CD4-positive, alpha-beta T cell treated with Interleukin-1 beta for 1 hour (primary cell): ENCODE measurements at places on chromosomes 7 and 10.

DNA sequence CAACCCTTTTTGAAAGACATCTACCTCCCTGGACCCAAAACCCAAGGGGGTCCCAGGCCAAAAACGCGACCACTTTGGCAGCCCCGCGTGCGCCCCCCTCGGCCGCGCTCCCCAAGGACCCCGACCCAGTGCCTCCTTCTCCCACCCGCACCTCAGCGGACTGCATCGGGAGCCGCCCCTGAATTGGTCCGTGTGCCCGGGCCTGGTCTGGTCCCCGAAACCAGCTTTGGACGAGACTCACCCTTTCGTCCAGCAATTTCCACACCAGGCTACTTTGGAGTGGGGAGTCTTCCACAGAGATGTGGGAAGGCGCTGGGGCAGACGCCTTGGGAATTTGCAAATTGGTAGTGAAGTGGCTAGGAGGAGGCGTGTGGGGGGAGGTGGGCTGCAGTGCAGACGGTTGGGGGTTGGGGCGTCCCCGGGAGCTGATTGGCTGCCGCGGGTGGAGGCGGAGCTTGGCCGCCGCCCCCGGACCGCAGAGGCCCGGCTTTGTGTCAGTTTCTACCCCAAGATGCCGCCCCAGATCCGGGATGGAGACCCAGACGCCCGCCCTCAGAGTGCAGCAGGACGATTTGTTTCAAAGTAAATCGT is 16.9 kb downstream of the TCAF1 start:
- no peak for DNase-seq

GRCh38 chr7:73674468-73675124 is 7.0 kb downstream of the VPS37D start:
- no peak for DNase-seq

DNA sequence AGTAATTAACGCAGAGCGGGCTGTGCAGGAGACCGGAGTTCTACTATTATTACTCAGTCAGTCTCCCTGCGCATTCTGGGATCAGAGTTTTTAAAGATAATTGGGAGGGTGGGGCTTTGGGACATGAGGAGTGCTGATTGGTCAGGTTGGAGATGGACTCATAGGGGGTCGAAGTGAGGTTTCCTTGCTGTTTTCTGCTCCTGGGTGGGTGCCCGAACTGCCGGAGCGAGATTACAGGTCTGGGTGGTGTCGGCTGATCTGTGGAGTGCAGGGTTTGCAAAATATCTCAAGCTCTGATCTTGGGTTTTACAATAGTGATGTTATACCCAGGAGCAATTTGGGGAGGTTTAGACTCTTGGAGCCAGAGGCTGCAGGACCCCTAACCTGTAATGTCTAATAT is 3.9 kb upstream of the LRRC27 start:
- DNase-seq: no peak

GRCh38 chr10:29522061-29522855 is 112.5 kb downstream of the SVIL start:
- DNase-seq: no peak

GRCh38 chr7:38318803-38319416 is 45.5 kb upstream of the TARP start:
- peak; percentile 45 for DNase-seq

GRCh38 chr10:60420991-60421894 is 31.6 kb upstream of the ANK3 start:
- no peak for DNase-seq

GRCh38 chr10:16271571-16271970 is 165.2 kb upstream of the PTER start:
- DNase-seq: no peak

- DNase-seq: peak; percentile 54
Measured at GRCh38 chr7:72403458-72404076, 8.6 kb downstream of the CALN1 start.

DNA sequence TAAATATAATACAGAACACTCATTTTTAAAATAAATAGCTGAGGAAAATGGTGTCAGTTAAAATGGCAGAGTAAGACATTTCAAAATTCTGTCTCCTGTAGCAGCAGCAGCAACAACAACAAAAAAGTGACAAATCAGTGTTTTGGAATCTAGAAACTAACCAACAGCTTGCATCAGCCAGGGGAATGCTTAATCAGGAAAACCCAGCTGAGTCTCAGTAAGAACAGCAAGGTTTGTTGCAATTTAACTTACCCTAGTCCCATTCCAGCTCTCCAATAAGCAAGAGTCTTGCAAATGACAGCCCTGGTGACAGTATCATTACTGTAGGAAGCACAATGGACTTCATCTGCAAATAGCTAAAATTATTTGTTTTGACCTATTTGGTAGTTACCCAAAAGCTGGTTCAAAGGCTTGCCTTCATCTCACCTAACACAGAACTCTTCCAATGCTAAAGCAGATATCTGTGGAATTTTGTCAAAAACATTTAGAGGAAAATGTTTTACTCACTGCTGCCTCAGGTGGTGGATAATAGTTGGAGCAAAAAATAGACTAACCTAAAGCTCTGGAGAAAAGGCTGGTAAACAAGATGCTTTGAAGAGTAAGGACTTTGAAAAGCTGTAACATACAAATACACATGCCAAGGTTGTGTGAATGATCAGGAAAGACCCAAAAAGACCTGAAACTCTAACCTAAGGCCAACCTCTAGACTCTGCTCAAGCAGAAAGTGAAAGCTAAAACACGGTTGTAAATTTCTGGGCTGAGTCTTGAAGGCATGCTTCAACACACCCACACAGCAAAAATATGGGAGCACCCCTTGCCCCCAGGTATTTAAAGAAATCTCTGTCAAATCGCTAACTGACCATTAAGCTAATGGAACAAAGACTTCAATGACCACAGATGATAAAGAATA is 9.9 kb upstream of the ARHGAP22 start:
- no peak for DNase-seq
